ENCODE measurements at places on chromosomes 6 and 20.

DNA sequence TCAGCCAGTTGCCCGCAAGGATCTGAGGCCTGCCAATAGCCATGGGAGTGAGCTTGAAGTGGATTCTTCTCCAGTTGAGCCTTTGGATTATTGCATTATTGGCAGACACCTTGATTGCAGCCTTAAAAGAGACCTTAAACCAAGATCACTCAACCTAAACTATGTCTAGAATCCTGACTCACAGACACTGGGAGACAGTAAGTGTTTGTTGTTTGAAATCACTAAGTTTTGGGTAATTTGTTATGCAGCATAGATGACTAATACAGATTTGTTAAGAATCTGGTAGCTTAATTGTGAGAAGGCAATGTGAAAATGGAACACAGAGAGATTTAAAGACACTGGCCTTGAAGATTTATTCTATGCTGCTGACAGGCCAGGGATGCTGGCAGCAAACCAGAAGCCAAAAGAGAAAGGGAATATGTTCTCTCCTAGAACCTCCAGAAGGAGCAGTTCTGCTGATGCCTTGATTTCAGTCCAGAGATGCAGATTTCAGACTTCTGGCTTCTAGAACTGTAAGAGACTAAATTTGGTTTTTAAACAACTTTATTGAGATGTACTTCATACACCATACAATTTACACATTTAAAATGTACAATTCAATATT, 17.6 kb downstream of the SIRPD start:
- no peak for DNase-seq

GRCh38 chr6:43454696-43455530, 435 bp downstream of the DLK2 start:
- DNase-seq: no peak

DNA sequence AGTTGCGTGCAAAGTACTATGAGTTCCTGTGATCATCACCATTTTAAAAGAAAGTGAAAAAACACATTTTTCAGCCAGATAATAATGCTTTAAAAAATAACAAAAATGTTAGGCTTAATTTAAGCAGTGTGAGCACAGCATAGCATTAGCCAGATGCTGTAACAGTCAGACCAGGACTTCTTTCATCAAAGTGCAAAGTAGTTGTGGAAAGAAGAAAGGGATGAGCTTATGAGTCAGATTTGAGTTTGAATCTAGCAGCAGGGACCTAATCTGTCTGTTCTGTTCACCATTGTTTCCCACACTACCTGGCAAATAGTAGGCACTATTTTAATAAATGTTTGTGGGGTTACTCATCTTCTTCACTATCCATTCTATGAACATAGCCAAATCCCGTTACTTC, 70.1 kb downstream of the KLHL32 start:
- DNase-seq: no peak

DNA sequence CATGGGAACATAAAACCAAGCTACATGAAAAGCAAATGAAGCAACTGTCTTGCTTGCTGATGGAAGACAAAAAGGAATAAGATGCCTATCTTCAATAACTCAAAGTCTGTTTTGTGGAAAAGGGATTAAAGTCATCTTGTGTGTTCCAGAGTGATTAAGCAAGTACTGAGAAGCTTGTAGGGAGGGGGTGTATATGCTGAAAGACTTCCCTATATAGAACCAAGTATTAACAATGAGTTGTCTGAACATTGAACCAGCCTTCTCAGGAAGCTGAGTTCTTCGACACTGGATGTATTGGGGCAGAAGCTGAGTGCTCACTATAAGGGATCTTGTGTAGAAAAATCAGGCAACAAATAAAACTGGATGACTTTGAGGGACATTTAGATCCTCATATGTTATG, 451.8 kb downstream of the CD83 start:
- no peak for DNase-seq

DNA sequence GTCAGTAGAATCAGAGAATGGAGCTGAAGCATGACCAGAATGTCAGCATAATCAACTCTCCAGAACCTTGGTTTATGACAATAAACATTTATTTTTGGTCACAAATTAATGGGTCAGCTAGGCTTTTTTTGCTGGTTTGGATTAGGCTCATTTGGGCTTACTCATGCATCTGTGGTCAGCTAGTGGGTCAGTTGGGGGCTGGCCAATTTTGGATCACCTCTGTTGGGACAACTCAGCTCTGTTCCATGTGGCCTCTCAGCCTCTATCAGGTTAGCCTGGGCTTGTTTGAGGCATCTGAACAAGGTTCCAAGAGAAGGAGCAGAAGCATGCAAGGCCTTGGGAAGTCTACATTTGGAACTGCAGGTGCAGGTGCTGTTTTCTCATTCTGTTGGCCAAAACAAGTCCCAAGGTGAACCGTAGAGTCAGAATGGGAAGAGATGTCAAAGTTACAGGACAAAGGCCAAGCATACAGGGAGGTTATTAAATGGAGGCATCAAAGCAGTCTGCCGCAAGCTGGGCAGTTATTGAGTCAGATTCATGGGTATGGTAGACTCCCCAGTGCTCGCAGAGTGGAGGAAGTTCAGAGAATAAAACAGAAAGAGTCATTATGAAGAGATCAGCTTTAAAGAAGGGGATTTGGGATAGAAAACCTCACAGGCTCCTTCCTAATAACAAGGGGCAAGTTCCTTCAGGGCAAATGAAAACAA, 173.0 kb downstream of the PLCB4 start:
- no peak for DNase-seq

GRCh38 chr6:109229536-109229935, 134.2 kb downstream of the CEP57L1 start:
- DNase-seq: no peak

DNA sequence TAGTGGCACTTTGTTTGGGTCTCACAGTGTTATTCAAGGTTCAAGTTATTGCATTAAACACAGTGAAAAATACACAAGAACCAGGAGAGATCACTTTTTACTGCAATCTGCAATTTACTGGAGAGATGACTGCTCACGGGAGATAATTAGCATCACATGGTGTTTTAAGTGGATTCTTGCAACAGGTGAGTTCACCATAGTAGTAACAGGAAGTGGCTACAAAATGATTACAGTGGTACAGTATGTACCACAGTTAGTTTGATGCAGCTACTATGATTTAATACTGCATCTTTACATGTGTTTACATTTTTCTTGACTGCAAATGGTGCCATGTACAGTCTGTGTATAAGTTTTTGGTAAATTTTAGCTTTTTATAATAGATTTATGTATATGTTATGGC, 96.5 kb upstream of the SCP2D1 start:
- DNase-seq: no peak

GRCh38 chr6:37388578-37388977, 34.8 kb downstream of the RNF8 start:
- DNase-seq: no peak

DNA sequence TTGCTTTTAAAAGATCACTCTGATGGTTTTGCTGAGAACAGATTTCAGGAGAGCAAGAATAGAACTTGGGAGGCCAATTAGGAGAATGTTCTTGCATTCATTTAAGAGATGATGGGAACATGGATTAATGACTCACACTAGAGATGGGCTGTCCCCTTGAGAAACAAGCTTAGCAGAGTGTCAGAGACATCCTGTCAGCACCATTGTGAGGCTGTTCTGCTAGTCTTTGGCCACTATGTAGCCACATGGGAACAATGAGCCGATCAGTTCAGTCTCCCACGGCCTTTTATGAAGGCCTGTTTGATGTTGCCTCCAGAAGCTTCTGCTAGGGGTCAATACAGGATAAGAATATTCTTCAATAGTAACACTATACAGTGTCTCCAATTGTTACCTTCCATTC, 113.0 kb upstream of the EYA4 start:
- DNase-seq: no peak

GRCh38 chr6:43119482-43119881, 43.4 kb downstream of the PTK7 start:
- no peak for DNase-seq

DNA sequence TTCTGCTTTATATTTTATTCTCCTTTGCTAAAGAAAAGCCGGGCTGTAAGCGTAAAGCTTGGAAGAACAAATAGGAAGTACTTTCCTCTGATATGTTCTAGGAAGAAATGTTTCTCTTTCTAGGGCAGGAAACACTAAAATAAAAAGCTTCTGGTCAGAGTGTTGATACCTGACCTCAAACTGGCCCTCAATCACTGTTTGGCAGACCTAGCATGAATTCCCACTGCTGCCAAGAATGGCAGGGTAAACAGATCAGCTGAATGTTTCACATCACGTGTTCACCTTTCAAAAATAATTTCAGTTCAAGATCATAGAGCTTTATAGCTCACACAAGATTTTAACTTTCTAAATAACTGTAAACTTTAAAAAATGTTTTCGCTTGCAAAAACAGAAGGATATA, 2.9 kb downstream of the MPC1 start:
- no peak for DNase-seq

- DNase-seq: no peak
Observed at GRCh38 chr6:67643281-67643680, 991.8 kb upstream of the ADGRB3 start.

DNA sequence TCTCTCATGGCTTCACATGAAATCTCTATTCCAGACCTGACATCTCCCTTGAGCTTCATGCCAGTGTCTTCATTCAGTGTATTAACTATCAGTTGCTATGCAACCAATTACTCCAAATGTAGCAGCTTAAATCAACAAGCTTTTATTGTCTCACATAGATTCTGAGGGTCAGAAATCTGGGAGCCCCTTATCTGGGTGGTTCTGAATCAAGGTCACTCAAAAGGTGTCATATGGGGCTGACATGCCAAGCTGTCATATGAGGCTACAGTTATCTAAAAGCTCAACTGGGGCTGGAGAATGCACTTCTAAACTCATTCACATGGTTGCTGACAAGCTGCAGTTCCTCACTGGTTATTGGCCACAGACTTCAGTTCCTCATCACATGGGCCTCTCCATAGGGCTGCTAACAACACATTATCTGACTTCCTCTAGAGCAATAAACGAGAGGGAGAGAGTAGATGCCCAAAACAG, 7.3 kb upstream of the CGA start:
- DNase-seq: no peak

GRCh38 chr6:155883334-155883731, 427.7 kb upstream of the NOX3 start:
- DNase-seq: no peak

- no peak for DNase-seq
Observed at GRCh38 chr20:37295595-37295994, 6.1 kb downstream of the MANBAL start.

DNA sequence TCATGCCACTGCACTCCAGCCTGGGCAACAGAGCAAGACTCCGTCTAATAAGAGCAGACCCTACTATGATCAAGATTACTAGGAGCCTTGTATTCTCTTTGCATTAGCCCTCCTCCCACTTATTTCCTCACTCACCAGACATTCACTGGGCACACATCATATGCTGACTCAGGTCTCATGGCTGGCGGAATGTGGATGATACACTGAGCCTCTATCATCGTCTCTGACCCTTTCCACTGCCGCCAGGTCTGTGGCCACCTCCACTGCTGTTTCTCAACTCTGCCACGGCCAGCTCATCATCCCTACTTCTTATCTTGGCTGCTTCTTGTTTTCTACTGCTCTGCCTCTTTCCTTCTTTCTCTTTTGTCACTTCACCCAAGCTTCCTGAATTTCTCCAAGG, 161.0 kb downstream of the BACH2 start:
- no peak for DNase-seq

- DNase-seq: no peak
Observed at GRCh38 chr20:31596831-31597480, 8.1 kb upstream of the ID1 start.

GRCh38 chr20:51461306-51461705, 81.2 kb downstream of the NFATC2 start:
- no peak for DNase-seq

DNA sequence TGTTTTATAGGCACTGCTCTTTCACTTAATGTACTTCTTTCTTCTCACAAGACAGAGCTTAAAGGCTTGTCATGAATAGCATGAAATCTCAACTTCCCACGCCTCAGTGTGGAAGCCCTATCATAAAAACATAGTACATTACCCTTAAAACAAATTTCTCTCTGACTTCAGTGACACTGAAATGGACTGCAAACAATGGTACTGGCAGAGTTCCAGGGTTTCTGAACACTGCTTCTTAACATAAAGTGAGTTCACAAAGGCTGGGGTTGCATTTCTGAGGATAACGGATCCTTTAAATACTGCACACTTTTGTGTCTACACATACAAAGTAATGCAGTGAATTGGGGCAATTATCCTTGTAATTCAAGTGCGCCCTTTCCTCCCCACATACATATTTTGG, 32.3 kb upstream of the PLEKHG1 start:
- DNase-seq: no peak

GRCh38 chr6:31478186-31478950, 19.6 kb upstream of the MICB start:
- DNase-seq: no peak

DNA sequence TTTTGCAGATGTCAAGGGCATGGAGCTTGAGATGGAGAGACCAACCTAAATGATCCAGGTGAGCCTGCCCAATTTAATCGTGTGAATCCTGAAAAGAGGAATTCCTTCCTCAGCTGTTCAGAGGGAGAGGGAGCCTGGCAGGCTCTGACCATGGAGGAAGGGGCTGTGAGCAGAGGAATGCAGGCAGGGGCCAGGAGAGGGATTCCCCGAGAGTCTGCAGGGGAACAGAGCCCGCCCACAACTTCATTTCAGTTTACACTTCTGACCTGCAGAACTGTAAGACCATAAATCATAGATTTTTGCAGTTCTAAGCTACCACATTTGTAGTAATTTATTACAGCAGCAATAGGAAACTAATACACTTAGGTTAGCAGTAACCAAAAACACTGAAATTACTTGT, 164.1 kb downstream of the TBXT start:
- DNase-seq: no peak

- DNase-seq: no peak
Observed at GRCh38 chr6:80357674-80358073, 251.2 kb downstream of the BCKDHB start.

- no peak for DNase-seq
Observed at GRCh38 chr20:59412875-59413284, 112.5 kb downstream of the EDN3 start.

DNA sequence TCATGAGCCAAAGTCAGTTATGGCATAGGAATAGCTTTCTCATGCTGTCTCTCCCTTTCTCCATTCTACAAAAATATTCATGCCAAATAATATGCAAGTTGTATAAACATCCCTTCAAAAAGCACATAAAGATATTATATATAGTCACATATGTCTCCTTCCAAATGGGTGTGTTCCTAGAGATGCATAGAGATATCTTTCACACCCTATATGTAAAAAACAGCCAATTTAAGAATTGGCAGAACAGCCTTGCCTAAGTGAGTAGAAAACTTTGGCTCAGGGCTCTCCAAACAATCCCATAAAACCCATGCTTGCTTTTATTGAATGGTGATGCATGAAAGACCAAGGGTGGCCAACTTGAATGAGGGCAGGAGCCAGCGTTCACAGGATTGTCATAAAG, 274.7 kb upstream of the SUPT3H start:
- no peak for DNase-seq

GRCh38 chr6:67880939-67881705, 754.0 kb upstream of the ADGRB3 start:
- no peak for DNase-seq

GRCh38 chr20:45704969-45705637, at the start of gene WFDC10B:
WFDC10B (minus strand) TSS chr20:45705019; CDS start chr20:45685992, 19,027 bp downstream.
- no peak for DNase-seq

Measured in SIG-M5 (cell line).